CD4-positive, alpha-beta T cell treated with Interleukin-21 for 1 hour (primary cell): ENCODE measurements at places on chromosomes 16 and 17.

GRCh38 chr16:89748921-89749320, 27.6 kb downstream of the ZNF276 start:
- no peak for DNase-seq

- no peak for DNase-seq
Measured at GRCh38 chr17:43911904-43912303, 4.6 kb upstream of the MPP2 start.

DNA sequence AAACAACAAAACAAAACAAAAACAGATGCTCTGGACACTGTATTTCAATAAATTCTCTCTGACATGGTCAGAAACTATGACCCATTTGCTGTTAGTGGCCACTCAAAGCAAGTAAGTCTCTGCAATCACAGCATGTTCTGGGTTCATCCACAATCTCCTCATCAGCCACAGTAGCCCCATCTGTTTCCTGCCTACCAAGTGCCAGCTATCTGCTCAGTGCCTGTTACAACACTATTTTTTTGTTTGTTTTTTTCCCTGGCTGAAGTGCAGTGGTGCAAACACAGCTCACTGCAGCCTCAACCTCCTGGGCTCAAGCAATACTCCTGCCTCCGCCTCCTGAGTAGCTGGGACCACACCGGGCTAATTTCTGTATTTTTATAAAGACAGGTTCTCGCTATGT, 137.9 kb downstream of the SOX9 start:
- DNase-seq = no peak

DNA sequence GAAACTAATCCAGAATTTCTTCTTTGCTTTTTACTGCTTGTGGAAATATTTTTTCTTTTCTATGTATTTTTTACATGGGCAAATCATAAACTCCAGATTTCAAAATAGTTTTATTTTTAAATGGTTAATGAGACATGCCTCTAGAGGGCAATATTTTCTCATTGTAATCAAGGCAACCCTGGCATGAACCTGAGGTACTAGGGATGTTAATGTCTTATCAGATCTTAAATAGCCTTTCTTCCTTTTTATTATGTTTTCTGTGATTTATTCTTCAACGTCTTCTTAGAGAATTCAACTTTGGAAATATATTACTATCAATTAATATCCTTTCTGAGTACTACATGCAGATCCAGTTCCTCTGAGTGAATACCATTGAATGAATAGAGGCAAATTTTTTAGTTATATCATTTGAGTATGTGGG, 324.7 kb downstream of the BCAS3 start:
- peak; percentile 35 for DNase-seq

DNA sequence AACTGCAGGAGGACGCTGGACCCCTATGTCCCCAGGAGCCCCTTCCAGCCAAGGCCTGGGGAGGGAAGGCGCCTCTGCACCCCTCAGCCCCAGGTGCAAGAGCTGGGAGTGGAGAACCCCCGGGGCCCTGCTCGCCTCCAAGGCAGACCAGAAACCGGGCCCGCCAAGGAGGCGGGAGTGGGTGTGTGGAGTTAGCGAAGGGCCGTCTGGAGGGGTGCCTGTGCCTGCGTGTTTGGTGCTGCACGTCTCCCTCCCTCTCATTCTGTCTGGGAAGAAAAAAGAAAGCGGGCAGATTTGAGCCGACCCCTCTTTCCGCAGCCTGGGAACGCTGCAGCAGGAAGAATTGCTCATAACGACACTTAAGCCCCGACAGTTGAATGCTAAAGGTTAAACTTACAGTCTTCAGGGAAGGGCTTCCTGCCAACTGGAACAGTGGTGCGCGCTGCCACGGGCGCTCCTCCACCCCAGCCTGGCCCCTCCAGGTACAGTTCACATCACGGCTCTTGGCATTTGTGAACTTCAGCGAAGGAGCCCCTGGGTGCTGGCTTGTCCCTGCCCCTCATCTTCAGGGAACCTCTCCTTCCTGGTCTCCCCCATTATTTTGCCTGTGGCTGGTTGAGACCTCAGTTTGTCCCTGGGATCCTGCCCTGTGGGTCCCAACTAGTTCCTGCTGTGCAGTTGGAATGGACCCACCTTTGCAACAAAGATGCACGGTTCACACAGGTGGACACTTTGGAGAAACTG, 19.2 kb upstream of the ZFHX3 start:
- DNase-seq = no peak

- no peak for DNase-seq
Measured at GRCh38 chr16:66402166-66402565, 24.9 kb upstream of the BEAN1 start.

GRCh38 chr16:49010879-49011278, 270.8 kb downstream of the CBLN1 start:
- DNase-seq = no peak

- no peak for DNase-seq
Measured at GRCh38 chr17:77184474-77184873, 43.7 kb downstream of the SEC14L1 start.

- peak; percentile 47 for DNase-seq
Measured at GRCh38 chr17:48513097-48513496, 17.7 kb downstream of the HOXB1 start.

DNA sequence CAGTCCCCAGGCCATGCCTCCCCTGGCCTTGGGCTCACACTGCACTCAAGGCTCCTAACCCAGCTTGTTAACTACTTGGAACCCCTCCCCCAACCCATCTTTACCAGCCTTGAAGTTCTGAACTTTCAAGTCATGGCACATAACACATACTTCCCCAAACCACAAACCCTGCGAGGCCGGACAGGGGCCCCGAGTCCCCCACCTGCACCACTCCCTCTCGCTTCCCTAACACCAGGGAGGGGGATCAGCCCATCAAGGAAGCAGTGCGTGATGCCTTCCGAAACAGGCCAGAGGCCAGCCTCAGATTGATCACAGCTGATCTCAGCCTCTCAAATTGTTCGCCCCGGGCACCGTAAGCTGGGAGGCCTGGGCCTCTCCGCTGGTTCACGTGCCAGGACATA, 3.0 kb upstream of the NLRC3 start:
- DNase-seq = no peak

DNA sequence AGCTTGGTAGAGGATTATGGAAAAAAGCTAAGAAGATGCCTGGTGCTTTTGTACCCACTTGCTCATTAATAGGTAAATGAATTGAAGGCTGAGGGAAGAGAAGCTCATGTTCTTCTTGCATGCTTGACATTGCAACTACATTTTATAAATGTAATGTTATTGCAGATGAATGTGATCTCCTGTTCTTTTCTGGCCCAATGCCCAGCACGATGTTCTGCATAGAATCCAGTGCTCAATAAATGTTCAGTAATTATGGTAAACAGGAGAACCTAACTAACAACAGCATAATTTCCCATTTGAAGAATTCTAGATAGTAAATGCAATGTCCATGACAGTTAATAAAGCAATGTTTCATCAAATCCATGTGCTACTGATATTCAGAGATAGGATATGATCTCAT, 638.2 kb upstream of the SOX9 start:
- no peak for DNase-seq

DNA sequence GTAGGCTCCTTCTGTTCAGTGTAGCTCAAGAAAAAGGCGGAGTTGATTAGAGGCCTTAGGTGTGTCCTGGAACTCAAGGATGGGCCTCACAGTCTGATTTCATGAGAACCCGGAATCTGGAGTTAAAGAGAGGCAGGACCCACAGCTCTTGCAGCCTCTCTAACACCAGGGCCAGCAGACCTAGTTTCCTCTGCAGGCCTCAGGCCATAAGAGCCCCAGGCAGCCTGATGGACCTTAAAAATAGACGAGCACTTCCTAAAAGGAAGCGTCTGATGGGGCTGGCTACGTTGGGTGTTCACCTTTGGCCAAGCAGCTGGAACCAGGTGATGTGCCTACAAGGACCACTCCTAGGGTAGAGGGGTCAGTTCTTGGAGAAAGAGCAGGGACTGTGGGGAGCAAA, 7.6 kb downstream of the CACNG5 start:
- DNase-seq = no peak

GRCh38 chr17:1228781-1229348, 41.4 kb upstream of the BHLHA9 start:
- DNase-seq = no peak

DNA sequence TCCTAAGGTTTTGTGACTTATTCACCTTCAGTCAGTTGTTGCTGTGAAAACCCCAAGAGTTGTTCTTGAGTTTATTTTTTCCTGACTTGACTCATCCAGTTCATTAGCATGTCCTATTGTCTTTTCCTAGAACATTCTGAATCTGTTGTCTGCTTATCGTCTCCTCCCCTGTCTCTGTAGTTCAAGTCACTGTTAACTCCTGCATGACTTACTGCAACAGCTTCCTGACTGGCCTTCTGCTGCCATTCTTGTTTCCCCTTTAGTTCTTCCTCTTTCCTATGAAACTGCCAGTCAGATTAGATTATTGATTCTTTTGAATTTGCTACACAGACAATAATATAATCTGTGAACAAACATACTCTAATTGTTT, 161.5 kb downstream of the FTO start:
- DNase-seq = no peak

- peak; percentile 62 for DNase-seq
Measured at GRCh38 chr17:17682293-17682736, 1.1 kb downstream of the RAI1 start.

- DNase-seq = no peak
Measured at GRCh38 chr16:18800293-18800692, 1.1 kb downstream of the ARL6IP1 start.

- DNase-seq = peak; percentile 88
Measured at GRCh38 chr16:15672514-15673167, 22.6 kb downstream of the NDE1 start.

DNA sequence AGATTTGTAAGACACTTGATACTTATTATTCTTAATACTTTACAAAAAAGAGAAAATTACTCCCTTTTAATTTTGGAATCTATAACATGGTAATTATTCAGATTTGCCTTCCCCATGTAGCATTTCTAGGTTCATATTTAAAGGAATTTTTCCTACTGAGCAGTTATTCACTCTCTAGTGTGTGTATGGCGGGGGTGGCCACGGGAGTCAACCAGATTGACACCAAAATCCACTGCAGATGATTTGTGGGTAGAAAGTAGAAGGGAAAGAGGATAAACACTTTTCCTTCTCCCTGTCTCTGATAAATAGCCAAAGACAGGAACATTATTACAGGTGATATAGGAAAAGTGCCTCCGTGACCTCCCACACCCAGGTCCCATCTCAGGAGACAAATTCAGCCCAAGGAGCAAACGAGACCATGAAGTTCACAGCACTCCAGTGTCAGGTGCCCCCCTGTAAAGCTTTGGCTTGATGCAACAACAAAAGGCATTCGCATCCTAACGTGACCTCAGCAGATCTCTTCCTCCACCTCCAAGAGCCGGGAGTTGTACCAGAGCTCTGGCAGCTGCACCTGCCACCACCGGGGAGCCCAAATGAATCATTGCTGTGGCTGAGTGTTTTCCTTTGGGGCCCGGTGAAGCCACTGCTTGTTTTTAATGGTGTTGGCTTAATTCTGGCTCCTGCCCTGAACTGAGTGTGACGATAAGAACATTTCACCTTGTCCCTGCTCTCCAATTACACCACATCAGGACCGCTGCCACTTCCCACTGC, 92.7 kb upstream of the NOL11 start:
- DNase-seq = no peak
